Urothelium cell line (cell line): ENCODE measurements at places on chromosomes 5 and 9.

GRCh38 chr5:77272206-77272605 is 61.7 kb downstream of the PDE8B start:
- no peak for DNase-seq

DNA sequence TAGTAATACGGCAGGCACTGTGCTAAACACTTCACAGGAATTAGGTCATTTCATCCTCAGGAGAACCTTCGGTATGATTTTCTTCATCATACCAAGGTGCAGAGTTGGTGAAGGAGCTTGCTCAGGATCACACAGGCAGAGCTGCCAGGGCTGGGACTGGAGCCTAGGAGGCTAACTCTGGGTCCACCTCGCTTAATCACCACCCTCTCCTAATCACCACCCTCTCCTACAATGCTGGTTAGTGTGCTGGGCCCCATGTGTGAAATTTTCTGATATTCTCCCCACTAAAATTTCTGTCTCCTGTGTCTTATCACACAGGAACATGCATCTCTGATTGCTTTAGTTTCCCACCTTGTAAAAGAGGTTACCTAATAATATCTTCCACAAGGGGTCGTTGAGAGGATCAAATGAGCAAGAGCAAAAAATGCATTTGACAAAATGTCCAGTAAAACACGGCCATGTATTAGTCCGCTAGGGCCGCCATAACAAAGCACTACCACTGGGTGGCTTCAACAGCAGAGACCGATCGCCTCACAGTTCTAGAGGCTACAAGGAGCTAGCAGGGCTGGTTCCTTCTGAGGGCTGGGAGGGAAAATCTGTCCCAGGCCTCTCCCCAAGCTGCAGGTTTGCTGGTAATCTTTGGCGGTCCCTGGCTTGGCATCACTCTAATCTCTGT is 128.2 kb upstream of the NFIB start:
- peak; percentile 46 for DNase-seq

DNA sequence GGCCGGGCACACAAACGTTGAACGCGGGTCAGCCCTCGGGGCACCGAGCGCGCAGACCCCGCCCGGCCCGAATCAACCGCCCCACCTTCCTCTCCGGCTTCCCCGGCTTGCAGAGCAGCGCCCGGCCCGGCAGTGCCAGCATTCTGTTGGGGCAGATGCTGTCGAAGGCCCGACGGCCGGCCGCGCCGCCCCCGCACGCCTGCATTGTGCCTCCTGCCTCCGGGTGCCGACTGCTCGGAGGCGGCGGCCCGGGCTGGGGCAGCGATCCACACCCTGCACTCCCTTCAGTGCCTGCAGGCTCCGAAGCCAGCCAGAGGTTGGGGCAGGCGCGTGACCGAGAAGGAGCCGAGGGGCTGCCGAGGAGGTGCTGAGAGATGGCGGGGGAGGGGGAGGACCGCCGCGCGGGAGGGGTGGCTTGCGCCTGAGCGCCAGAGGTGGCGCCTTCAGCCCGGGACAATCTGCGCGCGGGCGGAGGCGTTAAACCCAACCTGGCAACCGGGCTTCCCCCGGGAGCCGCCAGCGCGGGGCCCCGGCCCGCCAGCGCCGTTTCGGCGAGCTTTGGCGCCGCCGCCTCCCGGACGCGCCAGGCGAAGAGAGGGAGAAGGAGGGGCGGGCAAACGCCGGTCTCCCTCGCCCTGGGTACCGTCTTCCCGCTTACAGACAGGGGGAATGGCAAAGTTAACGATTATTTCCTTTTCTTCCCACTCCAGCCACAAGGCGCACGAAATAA is at the start of gene MCIDAS:
Gene MCIDAS, minus strand, starts transcription at position 382 of the 730 bp plus-strand sequence. Its CDS starts 177 bp downstream, at position 205.
- DNase-seq = peak; percentile 90

GRCh38 chr5:119400245-119400644 is 44.4 kb downstream of the TNFAIP8 start:
- peak; percentile 16 for DNase-seq

DNA sequence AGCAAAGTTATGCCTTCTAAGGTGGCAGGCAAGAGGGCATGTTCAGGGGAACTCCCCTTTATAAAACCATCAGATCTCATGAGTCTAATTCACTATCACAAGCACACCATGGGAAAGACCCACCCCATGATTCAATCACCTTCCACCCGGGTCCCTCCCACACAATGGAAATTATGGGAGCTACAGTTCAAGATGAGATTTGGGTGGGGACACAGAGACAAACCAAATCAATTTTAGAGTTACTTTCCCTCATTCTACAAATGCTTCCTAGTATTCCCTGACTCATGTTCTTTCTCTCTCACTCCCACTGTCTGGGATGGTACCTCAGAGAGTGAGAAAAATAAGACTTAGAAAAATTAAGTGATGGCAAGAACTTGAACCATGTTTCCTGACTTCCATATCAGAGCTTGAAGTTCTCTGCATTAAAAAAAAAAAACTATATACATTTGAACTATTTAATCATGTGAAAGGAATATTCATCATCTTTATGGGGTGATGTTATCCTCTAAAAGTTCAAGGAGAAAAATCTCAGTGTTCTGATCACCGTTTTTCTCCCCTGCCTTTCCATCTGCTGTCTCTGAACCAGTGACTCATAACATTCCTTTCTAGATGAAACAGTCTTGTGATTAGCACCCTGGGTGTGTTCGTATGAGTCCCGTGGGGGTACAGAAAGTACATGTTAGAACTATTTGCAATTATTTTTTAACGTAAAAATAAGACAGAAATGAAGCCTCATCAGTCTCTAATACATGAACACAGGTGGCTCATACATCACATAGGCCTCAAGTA is 282.9 kb downstream of the SLF1 start:
- DNase-seq = peak; percentile 61

DNA sequence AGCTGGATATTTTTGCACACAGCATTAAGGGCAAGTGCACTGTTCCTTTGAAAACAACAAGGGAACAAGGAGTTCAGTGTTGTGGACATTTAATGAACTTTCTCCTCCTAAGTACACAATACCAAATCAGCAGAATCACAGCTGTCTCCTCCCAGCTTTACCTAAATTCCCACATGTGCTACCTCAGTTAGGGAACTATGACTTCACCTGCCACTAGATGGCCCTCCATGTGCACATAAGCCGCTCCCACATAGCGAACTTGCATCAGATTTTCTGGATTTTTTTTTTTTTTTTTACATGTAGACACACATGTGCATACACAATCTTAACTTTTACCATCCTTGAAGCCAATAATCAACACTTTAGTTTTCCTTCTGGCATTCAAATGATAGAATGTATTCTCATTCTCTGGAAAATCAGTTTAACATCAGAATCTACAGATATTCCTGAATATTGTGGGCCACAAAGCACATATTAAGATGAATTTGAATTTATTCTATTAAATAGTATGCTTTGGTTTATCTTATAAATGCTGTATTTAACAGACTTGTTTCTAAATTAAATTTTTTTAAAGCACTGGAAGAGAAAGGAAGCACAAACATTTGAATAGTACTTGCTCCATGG is 123.6 kb downstream of the PALM2AKAP2 start:
- DNase-seq = peak; percentile 69

DNA sequence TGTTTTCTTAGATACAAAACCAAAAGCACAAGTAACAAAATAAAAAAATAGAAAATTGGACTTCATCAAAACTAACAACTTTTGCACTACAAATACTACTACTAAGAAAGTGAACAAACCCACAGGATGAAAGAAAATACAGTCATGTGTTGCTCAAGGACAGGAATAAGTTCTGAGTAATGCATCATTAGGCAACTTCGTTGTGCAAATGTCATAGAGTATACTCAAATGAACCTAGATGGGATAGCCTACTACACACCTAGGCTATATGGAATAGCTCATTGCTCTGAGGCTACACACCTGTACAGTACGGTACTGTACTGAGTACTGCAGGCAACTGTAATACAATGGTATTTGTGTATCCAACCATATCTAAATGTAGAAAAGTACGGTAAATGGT is 88.3 kb downstream of the RAPGEF1 start:
- DNase-seq = no peak

- no peak for DNase-seq
Measured at GRCh38 chr9:1171546-1171945, 121.4 kb downstream of the DMRT2 start.

- no peak for DNase-seq
Measured at GRCh38 chr5:178314961-178315820, 82.6 kb upstream of the PHYKPL start.

DNA sequence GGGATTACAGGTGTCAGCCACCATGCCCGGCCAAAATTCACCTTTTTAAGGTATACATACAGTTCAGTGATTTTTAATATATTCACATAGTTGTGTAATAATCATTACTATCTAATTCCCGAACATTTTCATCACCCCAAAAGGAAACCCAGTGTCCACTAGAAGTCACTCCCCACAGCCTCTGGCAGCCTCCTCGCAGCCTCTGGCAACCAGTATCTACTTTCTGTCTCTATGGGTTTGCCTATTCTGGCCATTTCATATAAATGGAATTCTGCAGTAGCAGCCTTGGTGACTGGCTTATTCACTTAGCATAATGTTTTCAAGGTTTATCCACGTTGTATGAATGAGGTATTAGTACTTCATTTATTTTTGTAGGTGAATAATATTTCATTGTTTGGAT is 59.0 kb downstream of the UBAP1 start:
- DNase-seq = no peak

- no peak for DNase-seq
Measured at GRCh38 chr5:143716881-143717280, 95.1 kb upstream of the HMHB1 start.

- DNase-seq = no peak
Measured at GRCh38 chr5:83740741-83741140, 20.1 kb upstream of the HAPLN1 start.

DNA sequence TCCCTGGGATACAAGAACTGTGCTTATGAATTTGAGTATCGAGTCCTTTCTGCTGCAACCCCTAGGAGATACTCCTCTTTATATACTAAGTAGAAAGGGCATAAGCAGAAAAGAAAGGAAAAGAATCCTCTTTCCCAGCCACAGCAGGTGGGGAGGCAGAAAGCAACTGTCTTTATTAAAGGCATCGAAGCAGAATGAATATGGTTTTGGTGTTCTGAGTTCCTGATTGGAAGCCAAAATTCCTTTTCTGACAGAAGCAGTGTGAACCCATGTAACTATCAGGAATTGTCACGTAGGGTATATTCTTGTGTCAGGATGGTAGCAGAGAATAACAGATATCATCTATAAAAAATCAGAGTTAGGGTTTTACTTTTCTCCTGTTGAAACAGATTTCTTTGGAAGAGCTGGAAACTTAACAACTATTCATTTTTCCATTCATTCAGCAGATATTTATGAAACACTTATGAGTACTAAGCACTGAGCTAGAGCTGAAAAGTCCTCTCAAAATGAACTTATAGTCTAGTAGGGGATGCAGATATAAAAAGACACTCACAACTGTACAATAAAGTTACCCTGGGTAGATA is 96.5 kb upstream of the LHFPL2 start:
- DNase-seq = no peak

GRCh38 chr9:95120781-95121370 is 196.6 kb downstream of the FANCC start:
- no peak for DNase-seq

DNA sequence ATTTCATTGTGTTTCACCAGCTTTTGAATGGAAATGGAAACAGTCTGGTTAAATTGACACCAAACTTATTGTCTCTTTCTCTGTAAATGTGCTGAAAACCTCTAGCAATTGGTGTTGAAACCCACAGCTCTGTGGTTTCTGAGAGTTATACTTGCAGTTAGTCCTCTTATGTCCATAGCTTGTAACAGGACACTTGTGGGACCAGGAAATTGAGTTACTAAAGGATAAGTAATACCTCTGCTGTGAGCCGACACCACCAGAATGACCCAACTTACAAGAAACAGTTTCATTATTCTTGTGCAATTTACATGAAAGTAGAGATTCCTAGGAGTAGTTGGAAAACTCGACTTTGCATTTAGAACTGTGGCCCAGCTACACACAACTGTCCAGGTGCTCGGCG is 191.5 kb downstream of the CFAP90 start:
- DNase-seq = no peak

- DNase-seq = no peak
Measured at GRCh38 chr9:68538200-68538599, 2.5 kb downstream of the TMEM252 start.

- no peak for DNase-seq
Measured at GRCh38 chr5:126810596-126811380, 33.9 kb downstream of the LMNB1 start.

GRCh38 chr5:4348919-4349318 is 753.3 kb downstream of the IRX1 start:
- no peak for DNase-seq

DNA sequence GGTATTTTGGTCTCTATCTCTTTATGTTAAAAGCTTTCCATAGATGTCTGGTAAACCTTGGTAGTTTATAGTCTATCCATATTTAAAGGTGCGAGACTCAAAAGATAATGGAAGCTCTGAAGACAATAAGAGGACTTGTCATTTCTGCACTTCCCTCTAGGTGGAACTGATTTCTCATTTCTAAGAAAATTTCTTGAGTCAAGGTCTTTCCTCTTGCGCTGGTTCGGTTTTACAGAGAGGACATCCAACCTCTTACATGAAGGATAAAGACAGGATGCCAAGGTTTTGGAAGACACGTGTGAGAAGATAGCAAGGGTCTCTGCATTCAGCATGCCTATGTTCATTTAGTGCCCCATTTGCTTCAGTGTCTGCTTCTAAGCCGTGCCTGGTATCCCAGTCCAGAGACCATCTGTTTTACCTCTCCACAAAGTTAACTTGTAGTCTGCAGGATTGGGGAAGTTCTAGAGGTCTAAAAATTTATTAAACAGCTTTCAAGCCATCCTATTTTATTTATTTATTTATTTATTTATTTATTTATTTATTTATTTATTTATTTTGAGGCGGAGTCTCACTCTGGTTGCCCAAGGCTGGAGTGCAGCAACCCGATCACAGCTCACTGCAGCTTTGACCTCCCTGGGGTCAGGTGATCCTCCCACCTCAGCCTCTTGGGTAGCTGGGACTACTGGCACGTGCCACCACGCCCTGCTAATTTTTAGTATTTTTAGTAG is 41.6 kb downstream of the KIAA1191 start:
- DNase-seq = no peak

DNA sequence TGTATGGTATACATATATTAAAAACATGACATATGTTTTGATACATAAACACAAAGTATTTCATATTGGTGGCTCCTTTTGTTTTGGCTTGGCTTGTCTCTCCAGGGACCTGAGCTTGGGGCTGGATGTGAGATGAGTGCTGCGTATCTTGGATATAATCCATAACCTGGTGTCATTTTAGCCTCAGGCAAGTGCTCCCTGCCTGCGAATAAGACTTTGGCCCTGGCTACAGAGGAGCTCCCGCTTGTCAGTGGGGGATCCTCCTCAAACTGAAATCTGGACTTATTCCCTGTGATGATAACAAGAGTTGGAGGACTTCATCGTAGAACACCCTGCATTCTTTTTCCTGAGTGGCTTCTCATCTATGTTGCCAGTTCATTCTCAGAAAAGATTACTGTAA is 341.7 kb upstream of the CLINT1 start:
- no peak for DNase-seq

GRCh38 chr5:9187614-9188013 is 358.3 kb downstream of the SEMA5A start:
- DNase-seq = no peak

GRCh38 chr9:108609227-108609896 is 246.4 kb downstream of the ACTL7B start:
- DNase-seq = no peak
